ENCODE measurements at places on chromosomes 7 and 10. TPM values are rescaled to one million over a fixed set of nuclear protein-coding genes. Genes with fewer than 3 reads are reported as not detected.

Gene TAS2R5
- total RNA-seq = 0.65 TPM

Gene CCDC7
- 1.0 TPM for total RNA-seq

Gene YKT6
- total RNA-seq = 101 TPM

Gene MSMB
- total RNA-seq = not detected

Gene EBF3
- 0.20 TPM for total RNA-seq

Gene NKX2-3
- not detected for total RNA-seq

Gene KIAA1549
- 6.5 TPM for total RNA-seq

Gene CRTAC1
- total RNA-seq = 1.3 TPM

Gene GIMAP7
- total RNA-seq = not detected

Gene ZNF485
- 1.8 TPM for total RNA-seq

Gene VIPR2
- total RNA-seq = not detected

Gene TEX47
- not detected for total RNA-seq

Gene CCDC3
- total RNA-seq = 1.0 TPM

Gene ITIH5
- 0.09 TPM for total RNA-seq

Gene DMBT1
- 0.13 TPM for total RNA-seq

Gene FAM25A
- not detected for total RNA-seq

Gene AFAP1L2
- total RNA-seq = 27.3 TPM

Gene RARRES2
- total RNA-seq = not detected

Gene COBL
- total RNA-seq = 4.1 TPM

Gene C10orf62
- total RNA-seq = not detected

Gene HIF1AN
- 18.3 TPM for total RNA-seq

Gene ARHGEF35
- 0.34 TPM for total RNA-seq

Gene FAM171A1
- 25.6 TPM for total RNA-seq

Gene TLL2
- total RNA-seq = not detected

Gene TMEM270
- 0.23 TPM for total RNA-seq

Gene ERVW-1
- total RNA-seq = not detected

Gene SPDYE2B
- total RNA-seq = not detected

Gene UNC5B
- 1.7 TPM for total RNA-seq

Gene LIPM
- not detected for total RNA-seq

Gene PTF1A
- total RNA-seq = not detected

Gene SHH
- 2.2 TPM for total RNA-seq

Gene EZH2
- total RNA-seq = 24.0 TPM

Gene GIMAP1
- total RNA-seq = not detected

Gene KIAA1217
- 1.9 TPM for total RNA-seq

Gene AKR1C4
- 0.32 TPM for total RNA-seq

Gene HMX3
- total RNA-seq = not detected

Gene GTPBP4
- 97.3 TPM for total RNA-seq

Gene GPRIN2
- total RNA-seq = 24.0 TPM

Gene ADAM8
- total RNA-seq = 3.3 TPM

Gene THNSL1
- 3.3 TPM for total RNA-seq

Gene HECW1
- total RNA-seq = 13.5 TPM

Gene HABP2
- total RNA-seq = 0.12 TPM

Gene ADIRF
- not detected for total RNA-seq

Gene C7orf33
- total RNA-seq = not detected

Gene PRXL2A
- total RNA-seq = 41.3 TPM

Gene EBLN1
- not detected for total RNA-seq

Gene GRM3
- total RNA-seq = not detected
